Kidney glomerular epithelial cell (primary cell): ENCODE measurements at places on chromosomes 5 and 9.
A peak's percentile ranks its signal among the peaks of the same experiment; 100 is the strongest.

GRCh38 chr5:158456756-158457155, 597.8 kb upstream of the CLINT1 start:
- peak; percentile 89 for DNase-seq

GRCh38 chr9:81850724-81851123, 77.5 kb upstream of the SPATA31D4 start:
- no peak for DNase-seq

GRCh38 chr5:59873113-59873512, 20.4 kb downstream of the PDE4D start:
- peak; percentile 13 for DNase-seq

DNA sequence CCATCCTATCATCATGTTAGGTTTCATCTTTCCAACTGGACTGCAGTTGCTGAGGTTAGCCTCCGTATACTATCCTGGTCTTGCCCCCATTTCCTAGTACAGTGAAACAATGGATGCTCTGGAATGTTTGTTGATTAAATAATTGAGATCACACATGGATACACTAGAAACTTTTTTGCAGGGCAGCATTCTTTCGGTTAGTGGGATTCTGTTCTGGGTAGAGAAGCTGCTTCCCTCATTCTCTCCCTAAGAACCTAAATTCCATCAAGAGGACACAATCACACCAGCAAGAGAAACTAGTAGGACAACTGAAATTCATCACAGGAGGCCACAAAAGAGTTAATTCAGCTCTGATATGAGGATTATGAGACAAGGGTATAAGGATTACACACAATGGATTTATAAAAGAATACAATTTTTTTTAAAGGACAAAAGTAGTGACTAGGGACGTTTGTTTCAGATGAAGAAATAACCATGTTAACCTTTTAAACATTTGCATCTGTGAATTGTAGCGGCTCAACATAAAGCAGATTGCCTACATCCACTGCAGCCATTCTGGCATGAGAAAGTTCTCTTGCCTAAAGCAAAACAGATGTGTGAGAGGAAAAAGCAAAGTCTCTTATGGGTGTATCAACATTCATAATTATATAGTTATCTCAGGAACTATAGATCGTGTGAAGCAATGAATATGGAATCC, 162.7 kb upstream of the LHFPL2 start:
- no peak for DNase-seq

GRCh38 chr5:114018186-114018585, 343.7 kb upstream of the KCNN2 start:
- DNase-seq, result no peak

GRCh38 chr5:135211083-135211790, 177.2 kb upstream of the PITX1 start:
- no peak for DNase-seq

DNA sequence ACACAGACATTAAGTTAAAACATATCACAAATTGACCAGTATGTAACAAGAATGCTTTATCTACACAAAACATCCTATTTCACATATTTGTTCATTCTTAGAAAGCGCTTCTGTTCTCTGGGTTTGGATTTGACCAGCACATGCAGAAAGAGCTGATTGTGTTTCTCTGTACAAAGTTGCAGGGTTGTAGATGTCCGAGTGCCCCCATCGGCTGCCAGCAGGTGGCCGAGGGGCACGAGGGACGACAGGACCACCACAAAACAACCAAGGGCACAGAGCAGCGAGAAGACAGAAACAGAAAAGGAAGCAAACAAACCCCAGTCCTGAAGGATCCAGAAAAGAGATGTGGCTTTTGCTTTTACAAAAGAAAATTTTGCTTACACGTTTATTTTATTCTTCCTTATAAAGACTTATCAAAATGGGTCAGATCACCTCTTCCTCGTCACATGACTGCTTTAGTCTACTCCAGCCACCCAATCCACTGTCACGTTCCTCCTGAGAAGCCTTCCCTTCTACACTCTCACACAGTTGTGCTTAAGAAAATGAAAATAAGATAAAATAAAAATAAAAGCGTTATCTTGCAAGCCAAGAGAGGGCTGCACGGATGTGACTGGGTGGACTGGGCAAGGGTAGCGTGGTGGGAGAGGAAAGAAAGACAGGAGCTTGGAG, 9.5 kb downstream of the OTP start:
- DNase-seq, result no peak

GRCh38 chr5:116084287-116084691, 536 bp upstream of the COMMD10 start:
- DNase-seq, result no peak

GRCh38 chr9:134329576-134329855, 3.3 kb downstream of the RXRA start:
- DNase-seq, result no peak

- no peak for DNase-seq
Measured at GRCh38 chr9:130997925-130998596, 10.9 kb upstream of the LAMC3 start.

GRCh38 chr9:8156346-8156745, 356.8 kb upstream of the DMAC1 start:
- no peak for DNase-seq

DNA sequence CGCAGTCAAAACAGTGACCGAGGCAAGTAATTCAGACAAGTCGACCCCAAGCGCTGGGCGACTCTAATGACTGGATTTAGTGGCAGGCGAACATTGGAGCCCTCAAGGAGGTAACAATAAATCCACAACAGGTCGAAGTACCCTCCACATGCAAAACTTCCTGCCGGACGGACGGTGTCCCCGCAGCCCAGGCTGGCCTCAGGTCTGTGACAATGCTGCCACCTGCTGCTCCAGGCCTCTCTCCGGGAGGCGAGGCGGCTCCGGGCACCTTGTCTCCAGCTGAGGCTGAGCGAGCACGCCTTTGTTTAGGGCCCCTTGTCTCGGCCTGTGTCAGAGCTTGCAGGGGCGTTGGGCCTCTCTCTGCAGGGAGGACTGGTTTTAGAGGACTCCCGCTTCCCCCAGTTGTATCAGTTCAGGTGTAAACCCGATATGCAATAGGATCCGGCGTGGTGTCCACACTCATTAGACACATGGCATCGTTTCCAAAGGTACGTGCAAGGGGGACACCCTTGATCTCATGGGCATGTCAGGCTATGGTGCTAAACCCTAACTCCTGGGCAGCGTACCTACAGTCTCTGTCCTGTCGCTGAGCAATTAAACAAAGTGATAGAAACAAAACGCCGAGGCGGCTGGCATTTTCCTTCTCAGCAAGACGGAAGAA, 628.0 kb upstream of the ADAMTS16 start:
- peak; percentile 14 for DNase-seq

DNA sequence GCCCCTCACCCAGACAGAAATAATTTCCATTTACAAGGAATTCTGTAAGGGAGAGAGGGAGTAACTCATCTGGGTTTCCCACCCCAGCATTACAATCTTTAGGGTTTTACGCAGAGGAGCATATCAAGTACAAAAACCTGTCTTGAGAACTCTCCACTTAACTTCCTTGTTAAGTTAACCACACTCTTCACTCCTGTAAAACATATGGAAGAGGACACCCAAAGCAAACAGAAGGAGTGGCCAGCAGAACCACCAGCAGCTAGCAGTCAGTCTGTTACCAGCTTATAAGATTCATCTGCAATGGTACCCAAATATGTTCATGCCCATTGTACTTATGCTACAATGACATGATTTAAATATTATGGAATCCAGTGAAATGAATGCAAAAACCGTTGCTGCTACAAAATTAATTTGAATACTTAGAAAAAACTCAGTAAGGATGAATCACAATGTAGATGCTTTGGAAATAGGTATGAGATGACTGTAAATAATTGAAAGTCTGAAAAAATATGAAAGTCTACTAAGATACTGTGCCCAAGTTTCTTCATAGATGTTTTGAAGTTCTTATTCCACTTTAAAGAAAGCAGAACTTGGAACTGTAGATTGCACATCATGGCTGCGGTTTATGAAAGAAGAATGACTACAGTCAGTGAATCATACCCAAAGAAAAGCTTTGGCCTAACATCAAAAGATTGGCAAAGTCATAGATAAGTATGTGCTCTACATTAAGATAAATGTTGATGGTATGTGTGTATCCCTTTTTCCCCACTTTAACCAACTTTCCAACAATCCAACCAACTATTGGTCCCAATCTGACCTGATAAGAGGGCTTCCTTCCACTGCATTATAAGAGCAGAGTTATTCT, 233.6 kb downstream of the ACTL7B start:
- no peak for DNase-seq

GRCh38 chr5:78497573-78498533, 137.4 kb downstream of the SCAMP1 start:
- DNase-seq, result no peak

GRCh38 chr9:131426545-131426944, 32.7 kb downstream of the PRRC2B start:
- DNase-seq, result no peak

- peak; percentile 18 for DNase-seq
Measured at GRCh38 chr5:127923804-127924570, 159.6 kb upstream of the SLC12A2 start.

GRCh38 chr5:104789366-104789765, 1226.8 kb upstream of the NUDT12 start:
- DNase-seq, result no peak

DNA sequence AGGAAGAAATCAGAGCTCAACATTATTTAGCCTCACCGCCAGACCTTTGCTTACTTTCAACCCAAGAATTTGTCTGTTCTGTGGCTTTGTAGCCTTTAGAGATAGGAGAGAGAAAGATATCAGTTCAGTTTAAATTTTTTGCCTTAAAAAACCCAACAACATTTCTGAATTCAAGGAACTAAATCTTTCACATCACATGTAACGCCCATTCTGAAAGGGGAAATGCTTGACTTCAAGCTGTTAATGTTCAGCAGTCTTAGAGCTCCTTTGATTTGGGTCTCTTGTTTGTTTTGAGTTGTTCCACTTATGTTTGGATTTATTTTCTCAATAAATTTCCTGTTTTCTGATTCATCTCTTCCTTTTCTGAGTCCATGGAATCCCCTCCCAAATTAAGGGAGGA, 294.5 kb downstream of the ARHGAP26 start:
- no peak for DNase-seq

- no peak for DNase-seq
Measured at GRCh38 chr5:166346726-166347374, 1944.6 kb upstream of the WWC1 start.

DNA sequence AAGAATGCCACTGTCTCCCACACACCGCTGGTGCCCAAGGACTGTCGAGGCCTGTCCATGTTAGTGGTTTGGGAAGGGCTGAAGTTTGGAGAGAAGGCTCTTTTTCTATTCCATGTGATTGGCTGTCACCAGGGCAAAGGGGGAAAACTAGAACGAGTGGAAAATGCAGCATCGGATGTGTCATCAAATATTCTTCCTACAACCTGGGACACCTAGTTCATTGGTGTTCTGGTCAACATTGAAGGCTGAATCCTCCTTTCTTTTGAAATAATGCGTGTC, 53.2 kb downstream of the PIK3R1 start:
- no peak for DNase-seq

- no peak for DNase-seq
Measured at GRCh38 chr5:353612-354580, 32.4 kb downstream of the AHRR start.

GRCh38 chr9:71094708-71095251, 26.6 kb downstream of the TRPM3 start:
- DNase-seq, result no peak

GRCh38 chr5:138686668-138687067, 66.6 kb upstream of the CTNNA1 start:
- no peak for DNase-seq

DNA sequence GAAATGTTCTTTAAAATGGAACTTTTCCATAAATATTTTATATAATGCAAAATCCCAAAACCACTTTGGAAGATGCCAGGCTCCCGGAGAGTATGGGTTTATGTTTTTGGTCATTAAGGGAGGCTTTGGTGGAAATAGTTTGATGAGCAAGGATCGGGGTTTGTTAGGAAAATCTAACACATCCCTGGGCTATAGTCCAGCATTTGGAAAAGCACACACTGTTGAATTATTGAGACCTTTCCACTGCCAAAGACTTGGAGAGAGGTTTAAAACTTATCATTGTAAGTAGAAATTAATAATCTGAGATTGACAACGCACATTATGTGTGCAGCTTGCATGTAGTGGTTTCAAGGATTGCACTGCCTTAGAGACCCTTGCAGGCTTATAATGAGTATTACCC, 156.3 kb downstream of the PARP8 start:
- no peak for DNase-seq

DNA sequence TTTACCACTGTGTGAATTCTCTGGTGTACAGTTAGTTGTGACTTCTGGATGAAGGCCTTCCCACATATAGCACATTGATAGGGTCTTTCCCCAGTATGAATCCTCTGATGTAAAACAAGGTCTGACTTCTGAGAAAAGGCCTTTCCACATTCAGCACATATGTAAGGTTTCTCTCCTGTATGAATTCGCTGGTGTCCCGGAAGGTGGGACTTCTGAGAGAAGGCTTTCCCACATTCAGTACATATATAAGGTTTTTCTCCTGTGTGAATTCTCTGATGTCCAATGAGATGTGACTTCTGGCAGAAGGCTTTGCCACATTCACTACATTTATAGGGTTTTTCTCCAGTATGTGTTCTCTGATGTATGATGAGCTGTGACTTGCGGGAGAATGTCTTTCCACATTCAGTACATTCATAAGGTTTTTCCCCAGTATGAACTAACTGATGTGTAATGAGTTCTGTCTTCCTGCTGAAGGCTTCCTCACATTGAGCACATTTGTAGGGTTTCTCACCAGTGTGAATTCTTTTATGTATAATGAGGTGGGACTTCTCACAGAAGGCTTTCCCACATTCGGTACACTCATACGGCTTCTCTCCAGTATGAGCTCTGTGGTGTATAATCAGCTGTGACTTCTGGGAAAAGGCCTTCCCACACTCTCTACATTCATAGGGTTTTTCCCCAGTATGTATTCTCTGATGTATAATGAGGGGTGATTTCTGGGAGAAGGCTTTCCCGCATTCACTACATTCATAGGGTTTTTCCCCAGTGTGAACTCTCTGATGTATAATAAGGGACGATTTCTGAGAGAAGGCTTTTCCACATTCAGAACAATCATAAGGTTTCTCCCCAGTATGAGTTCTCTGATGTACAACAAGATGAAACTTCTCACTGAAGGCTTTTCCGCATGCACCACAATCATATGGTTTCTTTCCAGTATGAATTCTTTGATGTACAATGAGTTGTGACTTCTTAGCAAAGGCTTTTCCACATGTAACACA, 9.1 kb downstream of the ZNF300 start:
- DNase-seq, result no peak

DNA sequence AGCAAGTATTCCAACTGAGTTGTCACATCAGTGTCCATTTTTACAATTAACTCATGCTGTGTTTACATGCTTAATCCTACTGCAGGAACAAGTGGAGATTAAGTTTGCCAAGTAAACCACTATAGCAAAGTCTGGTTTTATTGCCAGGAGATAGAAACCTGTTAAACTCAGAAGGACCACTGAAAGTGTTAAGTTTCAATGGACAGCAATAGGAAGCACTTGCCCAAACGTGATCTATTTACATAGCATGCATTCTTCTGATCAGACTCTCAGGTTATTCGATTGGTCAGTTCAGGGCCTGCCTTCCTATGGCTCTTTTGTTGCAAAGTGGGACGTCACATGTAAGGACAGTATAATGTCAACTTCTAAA, 28.0 kb upstream of the IFNK start:
- DNase-seq, result no peak

GRCh38 chr9:92654481-92655301, 15.2 kb downstream of the IPPK start:
- DNase-seq, result no peak

GRCh38 chr5:158951436-158952247, 148.1 kb downstream of the EBF1 start:
- DNase-seq, result no peak
